Inflammatory macrophage (primary cell): ENCODE measurements at places on chromosomes 11 and 22.

DNA sequence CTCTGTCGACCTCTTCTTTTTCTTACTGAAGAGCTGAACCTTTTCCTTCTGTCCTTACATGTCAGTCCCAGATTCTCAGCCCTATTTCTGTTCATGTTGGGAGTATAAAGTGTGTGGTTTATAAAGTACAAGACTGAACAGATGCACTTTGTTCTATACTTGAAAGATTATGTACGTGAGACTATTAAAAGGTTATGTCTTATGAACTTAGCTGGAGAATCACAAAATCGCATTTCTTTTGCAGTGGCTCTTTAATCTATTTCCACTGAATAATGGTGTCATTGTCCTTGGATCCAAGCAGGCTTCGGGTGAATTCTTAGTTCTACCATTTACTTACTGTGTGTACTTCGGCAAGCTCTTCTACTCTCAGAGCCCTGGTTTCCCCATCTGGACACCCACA, 558.4 kb downstream of the TMEM135 start:
- no peak for DNase-seq

- DNase-seq = no peak
Observed at GRCh38 chr11:5550440-5551095, 2.2 kb upstream of the OR52H1 start.

DNA sequence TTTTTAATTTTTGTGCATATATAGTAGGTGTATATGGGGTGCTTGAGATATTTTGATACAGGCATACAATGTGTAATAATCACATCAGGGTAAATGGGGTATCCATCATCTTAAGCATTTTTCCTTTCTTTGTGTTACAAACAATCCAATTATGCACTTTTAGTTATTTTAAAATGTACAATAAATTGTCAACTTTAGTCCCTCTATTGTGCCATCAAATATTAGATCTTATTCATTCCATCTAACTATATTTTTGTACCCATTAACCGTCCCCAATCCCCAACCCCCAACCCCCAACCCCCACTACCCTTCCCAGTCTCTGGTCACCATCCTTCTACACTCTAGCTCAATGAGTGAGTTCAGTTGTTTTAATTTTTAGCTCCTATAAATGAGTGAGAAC, 335.1 kb upstream of the C11orf87 start:
- DNase-seq = no peak

DNA sequence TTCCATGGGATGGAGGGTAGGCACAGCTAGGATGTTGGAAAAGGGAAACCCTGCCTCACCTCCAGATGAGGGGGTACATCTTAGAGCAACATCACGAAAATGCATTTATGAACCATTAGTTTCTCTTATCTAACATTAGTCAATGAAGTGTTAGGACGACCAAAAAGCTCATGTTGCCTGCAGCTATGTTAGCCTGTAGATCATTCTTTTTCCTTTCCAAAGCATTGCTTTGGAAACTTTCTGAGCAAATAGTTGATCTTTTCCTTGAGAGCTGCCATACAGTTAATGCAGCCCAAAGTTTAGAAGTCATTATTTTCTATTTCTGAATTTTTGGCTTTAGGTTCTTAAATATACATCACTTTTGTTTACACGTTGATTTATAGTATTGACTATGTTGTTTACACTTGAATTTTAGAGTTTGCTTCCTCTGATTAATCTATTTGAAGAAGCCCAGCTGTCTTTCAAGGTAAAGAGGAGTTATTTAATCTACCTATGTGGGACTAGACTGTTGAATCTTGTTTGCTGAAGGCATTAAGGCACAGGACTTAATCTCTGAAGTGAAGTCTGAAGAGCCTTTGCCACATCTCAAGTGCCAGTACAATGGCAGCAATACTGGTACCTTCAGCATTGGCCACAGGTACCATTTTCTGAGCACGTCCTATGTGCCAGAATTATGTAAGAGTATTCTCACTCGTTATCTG, 11.0 kb downstream of the POU2AF3 start:
- no peak for DNase-seq

- no peak for DNase-seq
Observed at GRCh38 chr11:126495281-126496220, 140.1 kb downstream of the ST3GAL4 start.

DNA sequence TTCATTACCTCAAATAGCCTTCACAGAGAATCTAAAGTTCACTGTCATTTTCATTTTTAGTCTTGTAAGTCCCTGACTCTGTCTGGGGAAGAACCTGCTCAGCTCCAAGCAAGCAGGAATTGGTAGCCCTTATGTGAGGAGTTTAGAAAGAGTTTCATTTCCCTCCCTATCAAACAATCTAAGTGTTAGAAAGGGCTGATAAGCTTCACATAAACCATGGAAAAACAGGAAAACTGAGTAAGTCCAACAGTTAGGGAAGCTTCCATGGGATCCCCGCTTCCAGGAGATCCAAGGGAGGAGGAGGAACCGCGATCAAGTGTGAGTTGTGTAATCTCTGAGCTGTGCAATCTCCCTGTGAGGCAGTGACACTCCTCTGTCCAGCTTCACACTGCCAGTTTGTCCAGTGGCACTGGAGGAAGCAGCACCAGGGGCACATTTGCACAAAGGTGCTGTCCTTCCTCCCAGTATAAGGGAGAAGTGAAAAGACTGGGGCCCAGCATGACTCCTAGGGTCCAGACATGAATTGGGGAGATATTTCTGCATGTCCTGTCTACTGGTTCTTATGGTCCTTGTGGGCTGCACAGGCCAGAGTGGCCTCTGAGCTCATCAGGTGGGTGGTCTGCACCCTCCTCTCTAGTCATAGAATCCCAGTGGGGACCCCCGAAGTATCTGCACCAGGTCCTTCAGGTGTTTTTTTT, 4.3 kb downstream of the PRAME start:
- DNase-seq = peak; percentile 24

- no peak for DNase-seq
Observed at GRCh38 chr22:19509923-19510322, 14.3 kb downstream of the CLDN5 start.

GRCh38 chr11:5507177-5507932, 2.4 kb downstream of the UBQLN3 start:
- DNase-seq = no peak

DNA sequence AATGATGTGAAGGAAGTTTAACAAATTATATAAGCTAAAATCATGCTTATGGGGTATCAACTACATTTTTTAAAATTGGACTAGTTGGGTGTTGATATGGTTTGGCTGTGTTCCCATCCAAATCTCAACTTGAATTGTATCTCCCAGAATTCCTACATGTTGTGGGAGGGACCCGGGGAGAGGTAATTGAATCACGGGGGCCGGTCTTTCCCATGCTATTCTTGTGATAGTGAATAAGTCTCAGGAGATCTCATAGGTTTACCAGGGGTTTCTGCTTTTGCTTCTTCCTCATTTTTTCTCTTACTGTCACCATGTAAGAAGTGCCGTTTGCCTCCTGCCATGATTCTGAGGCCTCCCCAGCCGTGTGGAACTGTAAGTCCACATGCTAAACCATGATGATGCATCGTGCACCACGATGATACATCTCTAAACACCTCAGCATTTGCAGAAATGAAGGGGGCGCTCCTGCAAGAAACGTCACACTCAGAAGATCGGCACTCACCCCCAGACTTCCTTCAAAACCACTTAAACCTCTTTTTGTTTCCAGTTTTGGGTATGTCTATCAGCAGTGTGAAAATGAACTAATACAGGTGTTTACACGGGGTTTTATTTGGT, 340.0 kb downstream of the SHANK2 start:
- peak; percentile 39 for DNase-seq

DNA sequence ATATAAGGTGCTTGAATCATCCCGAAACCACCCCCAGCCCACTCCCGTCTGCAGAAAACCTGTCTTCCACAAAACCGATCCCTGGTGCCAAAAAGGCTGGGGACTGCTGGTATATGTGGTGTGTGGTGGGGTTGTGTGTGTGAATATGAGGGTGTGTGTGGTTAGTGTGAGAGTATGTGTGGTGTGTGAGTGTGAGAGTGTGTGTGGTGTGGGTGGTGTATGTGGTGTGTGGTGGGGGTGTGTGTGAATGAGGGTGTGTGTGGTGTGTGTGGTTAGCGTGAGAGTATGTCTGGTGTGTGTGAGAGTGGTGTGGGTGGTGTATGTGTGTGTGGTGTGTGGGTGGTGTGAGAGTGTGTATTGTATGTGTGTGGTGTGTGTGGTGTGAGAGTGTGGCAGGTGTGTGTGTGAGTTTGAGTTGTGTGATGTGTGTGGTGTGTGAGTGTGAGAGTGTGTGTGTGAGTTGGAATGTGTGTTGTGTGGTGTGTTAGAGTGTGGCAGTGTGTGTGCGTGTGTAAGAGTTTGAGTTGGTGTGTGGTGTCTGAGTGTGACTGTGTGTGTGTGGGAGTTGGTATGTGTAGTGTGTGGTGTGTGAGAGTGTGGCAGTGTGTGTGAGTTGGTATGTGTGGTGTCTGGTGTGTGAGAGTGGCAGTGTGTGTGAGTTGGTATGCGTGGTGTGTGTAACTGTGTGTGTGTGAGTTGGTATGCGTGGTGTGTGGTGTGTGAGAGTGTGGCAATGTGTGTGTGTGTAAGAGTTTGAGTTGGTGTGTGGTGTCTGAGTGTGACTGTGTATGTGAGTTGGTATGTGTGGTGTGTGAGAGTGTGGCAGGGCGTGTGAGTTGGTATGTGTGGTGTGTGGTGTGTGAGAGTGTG, 6.5 kb downstream of the UPK3A start:
- DNase-seq = no peak

DNA sequence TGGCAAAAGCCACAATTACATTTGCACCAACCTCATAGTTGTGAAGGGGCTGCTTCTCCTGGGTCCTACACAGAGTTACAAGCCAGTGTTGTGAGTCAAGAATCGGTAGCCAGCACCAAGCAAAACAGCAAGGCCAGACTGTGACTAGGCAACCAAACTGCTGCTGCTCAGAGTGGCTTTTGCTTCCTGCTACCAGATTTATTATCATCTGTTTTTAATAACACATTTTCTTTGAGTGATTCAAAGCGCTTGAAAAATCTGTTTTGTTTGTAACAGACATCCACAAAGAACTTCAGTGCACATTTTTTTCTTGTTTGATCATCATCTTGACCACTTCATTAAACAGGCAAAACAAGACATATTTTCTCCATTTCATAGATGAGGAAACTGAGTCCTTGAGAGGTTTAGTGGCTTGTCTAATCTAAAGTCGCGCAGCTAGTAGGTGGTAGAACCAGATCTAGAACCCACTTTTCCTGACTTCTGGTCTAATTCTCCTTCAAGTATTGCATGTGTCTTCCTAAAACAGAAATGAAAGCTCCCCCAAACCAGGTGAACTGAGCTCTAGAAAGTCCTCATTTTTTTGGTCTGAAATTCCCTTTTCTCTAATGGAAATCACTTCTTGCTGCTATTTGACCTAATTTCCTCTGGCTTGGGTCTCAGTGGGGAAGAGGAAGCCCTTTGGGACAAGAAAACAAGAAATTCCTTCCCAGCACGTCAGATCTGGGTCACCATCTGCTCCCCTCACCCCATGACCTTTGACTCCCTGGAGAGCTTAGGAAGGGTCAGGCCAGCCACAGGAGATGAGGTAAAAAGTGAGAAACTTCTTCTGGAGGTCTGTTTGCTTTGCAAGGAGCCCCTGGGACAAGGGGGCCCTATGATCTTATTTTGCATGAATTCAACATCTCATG, 39.9 kb downstream of the CWC15 start:
- DNase-seq = no peak

DNA sequence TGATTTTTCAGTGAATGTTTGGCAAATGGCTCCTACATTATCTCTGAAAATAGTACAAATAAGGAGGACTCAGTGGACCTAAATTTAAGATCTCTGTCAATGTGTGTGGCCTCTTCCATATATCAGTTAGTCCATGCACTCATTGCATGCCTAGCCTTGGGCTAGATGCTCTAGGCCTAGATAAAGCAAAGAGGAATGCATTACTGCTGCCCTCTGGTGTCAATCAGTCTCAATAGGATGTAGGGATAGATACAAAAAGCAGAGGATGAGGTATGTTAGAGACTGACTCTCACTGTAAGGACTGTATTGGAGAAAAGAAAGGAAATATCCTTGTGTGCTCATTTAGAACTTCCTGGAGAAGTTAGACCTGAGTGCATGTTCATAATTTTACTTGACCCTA, 42.0 kb downstream of the MS4A2 start:
- DNase-seq = peak; percentile 76

DNA sequence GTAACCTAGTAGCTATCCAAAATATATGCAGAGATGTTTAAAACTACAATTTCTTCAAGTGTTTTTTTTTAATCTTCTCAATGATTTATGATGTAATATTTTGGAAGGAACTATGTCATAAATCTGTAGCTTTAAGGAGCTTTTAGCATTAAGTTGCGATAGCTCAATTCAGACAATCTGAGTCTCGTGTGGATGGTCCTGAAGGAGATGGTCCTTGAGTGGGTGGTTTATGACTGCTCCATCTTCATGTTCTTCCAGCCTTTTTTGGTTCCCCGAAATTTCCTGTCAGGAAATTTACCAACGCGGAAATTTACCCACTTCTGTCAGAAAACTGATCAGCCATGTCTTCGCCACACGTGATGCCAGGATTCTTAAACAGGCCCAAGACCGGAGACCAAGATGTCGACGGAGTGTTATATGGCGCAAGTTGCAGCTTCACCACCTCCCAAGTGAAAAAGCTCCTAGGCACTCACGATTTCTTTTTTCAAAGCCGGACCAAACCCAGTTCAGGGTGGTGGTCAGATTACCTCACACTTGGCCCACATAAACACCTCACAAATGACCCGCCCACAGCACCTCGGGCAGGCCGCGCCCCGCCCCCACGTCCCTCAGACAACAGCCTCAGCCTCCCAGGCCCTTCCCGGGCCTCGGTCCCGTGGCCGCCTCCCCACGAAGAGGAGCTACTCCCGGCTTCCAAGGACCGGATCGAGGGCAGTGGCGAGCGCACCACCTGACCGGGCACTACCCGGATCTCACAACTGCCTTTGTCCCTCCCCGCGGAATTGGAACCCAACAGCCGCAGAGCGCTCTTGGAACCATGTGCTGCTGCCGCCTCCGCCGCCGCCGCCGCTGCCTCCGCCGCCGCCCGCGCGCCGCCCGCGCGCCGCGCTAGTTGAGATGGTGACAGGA, at the start of gene MORC2:
Gene MORC2 (minus strand): TSS at position 760 of the 909 bp plus-strand sequence. CDS start 885 bp downstream, outside the sequence.
- no peak for DNase-seq

DNA sequence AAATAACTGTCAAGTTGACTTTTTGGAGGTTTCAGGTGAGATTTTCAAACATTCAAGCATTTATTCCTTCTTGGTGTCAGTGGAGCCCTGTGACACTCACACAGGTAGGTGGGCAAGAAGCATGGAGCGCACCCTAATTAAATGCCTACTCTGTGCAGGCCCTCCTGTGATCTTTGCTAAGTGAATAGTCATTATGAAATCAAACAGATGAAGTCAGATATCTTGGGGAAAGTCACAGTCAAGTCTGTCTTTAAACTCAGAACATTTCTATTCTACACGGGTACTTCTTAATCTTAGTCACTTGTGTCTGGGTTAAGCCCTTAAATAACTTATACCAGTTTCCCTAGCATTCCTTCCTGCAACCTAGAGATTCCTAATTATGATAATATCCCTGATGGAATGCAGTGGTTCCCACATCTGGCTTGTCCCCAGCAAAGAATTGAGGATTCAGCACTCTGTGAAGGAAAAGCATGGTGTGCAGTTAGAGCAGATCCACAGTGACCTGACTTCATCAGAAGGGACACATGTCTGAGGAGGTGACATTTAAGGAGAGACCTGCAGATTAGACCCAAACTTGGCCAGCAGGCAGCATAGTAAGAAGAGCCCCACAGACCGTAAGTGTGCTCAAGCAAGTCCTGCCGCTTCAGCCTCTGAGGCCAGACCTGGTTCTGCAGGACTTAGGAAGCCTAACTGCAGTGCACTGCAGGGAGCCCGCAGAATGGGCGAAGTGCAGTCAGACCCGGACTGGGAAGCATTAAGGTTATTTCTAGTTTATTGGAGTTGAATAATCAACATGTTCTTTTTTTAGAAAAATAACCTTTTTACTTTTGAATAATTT, 85.3 kb upstream of the GAL start:
- no peak for DNase-seq

GRCh38 chr11:55707029-55707428, 45.0 kb downstream of the OR4C6 start:
- DNase-seq = peak; percentile 15
